ENCODE measurements at places on chromosomes 6 and 20.

- no peak for DNase-seq
Observed at GRCh38 chr6:38341496-38341895, 298.2 kb downstream of the BTBD9 start.

DNA sequence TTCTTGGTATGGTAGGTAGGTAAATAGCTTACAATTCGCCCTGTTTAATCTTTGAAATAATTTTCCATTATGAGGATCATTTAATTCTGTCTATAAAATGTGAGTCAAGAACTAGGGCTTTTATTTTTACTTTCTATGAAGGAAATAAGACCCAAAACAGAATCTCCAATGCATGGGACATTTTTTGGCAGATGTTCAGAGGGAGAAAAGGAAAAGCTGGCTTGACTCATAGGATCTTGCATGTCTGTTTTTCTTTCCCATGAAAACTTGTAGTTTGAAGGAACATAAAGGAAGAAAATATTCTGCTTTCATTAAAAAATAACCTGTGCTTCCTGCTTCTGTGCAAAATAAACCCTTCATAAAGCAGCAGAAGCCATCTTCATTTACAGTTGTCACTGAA is 143.1 kb upstream of the INSM1 start:
- no peak for DNase-seq

GRCh38 chr6:9131616-9132015 is 696.3 kb upstream of the SLC35B3 start:
- no peak for DNase-seq

GRCh38 chr6:132405143-132405915 is 4.1 kb upstream of the MOXD1 start:
- no peak for DNase-seq

- DNase-seq: no peak
Observed at GRCh38 chr6:73722318-73723060, 26.5 kb downstream of the CD109 start.

GRCh38 chr20:62235001-62235776 is 3.1 kb upstream of the OSBPL2 start:
- no peak for DNase-seq

DNA sequence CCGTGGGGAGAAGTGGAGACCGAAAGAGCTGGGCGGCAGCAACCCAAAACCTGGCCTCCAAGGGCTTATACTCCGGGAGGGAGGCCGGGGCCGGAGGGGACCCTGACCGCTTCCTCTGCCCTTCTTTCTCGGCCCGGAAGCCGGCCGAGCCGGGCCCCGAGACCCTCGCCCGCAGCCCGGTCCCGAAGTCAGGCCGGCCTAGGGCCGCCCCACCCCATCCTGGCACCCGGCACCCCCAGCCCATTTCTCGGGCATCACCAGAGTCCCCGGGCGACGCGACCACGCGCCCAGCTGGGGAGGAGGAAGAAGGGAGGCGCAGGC is 572 bp upstream of the ZDHHC14 start:
- DNase-seq: peak; percentile 73

DNA sequence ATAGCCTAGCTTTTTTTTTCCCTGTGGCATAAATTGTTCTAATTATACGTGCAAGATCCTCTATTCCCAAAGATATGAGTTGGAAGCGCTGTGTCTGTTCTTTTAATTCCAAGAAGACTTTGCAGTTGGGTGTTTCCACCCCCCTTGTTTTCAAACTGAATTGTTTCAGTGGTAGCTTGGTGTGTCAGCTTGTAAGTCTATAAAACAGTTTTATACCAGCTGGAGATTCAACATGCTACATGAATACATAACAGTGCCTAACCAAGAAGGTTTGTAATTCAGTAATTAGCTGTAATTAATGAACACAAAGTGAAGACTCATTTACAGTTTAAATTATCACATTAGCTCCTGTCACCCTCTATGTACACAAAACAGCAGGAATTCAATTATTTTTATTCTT is 154.0 kb downstream of the ZNF217 start:
- no peak for DNase-seq

DNA sequence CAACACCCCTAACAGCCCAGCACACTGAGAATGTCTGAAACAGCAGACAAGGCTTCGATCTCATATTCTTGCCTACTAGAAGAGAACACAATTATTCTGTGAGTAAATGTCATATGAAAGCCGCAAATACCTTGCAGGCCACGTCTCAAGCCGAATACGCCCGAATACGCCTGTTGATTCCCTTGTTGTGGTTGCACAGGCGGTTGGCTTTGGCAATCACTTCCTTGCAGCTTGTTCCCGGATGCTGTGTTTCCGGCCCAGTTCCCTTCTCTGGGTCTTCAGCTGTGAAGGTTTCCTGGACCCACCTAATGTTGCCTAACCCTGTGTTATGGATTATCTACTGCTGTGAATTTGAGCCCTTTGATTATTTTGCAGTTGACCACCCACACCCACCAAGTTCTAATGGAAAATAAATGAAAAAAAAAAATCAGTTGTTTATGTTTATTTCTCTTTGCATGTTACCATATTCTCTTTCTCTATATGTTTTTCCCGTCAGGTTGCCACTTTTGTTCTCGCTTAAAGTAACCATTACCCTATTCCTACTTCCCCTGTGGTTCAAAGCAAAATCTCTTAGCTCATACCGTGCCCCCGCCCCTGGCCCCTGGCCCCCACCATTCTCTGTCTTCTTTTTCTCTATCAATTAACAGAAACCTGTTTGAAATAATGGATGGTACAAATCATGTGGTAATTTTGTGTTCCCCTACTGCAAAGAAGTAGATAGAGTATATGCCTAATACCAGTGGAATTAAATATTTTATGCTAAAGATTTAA is 172.4 kb downstream of the ADGB start:
- no peak for DNase-seq

- no peak for DNase-seq
Observed at GRCh38 chr6:53059648-53060589, 5.3 kb upstream of the FBXO9 start.

- DNase-seq: no peak
Observed at GRCh38 chr20:14879020-14879697, 541.7 kb upstream of the FLRT3 start.

All from type B pancreatic cell (in vitro differentiated cells).